ENCODE measurements at places on chromosomes 7 and 10.

DNA sequence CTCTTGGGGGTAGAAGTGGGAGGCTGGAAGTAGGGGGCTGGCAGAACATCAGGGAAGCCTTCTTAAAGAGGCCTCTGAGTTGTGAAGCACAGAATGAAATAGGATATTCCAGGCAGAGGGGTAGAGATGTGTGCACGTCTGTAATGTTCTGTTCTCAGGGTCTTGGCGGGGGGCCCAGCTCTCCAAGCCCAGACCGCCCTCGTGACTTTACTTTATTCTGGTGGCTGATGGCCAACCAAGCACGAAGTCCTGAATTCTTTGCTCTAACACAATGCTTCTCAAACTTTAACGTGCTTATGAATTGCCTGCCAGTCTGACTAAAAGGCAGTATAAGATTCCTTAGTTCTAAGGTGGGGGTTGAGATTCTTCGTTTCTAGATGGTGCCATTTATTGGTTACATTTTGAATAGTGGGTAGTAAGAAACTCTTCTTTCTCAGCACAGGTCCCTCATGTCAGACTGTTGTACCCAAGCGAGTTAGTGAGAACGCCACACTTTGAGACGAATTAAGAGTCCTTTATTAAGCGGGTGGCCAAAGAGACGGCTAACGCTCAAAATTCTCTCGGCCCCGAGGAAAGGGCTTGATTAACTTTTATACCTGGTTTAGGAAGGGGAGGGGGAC, 8.2 kb downstream of the PRXL2A start:
- no peak for DNase-seq

- no peak for DNase-seq
These were observed 76.2 kb upstream of the SLC25A13 start for GRCh38 chr7:96397936-96398598.

- DNase-seq: no peak
These were observed 169.4 kb downstream of the ADARB2 start for GRCh38 chr10:1567742-1568495.

GRCh38 chr7:94352887-94353286, 41.8 kb upstream of the COL1A2 start:
- no peak for DNase-seq

DNA sequence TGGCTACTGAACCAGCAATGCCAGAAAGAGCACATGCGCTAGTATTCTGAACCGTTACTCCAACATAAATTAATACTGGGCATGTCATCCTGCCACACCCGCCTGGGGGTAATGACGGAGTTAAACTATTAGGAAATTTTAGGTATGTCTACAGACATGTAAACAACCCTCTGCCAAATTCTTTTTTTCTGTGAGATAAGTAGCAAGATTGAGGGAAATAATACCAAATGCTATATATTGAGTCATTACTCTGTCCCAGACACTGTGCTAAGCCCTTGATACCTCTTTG, 7.4 kb downstream of the LSMEM1 start:
- no peak for DNase-seq

DNA sequence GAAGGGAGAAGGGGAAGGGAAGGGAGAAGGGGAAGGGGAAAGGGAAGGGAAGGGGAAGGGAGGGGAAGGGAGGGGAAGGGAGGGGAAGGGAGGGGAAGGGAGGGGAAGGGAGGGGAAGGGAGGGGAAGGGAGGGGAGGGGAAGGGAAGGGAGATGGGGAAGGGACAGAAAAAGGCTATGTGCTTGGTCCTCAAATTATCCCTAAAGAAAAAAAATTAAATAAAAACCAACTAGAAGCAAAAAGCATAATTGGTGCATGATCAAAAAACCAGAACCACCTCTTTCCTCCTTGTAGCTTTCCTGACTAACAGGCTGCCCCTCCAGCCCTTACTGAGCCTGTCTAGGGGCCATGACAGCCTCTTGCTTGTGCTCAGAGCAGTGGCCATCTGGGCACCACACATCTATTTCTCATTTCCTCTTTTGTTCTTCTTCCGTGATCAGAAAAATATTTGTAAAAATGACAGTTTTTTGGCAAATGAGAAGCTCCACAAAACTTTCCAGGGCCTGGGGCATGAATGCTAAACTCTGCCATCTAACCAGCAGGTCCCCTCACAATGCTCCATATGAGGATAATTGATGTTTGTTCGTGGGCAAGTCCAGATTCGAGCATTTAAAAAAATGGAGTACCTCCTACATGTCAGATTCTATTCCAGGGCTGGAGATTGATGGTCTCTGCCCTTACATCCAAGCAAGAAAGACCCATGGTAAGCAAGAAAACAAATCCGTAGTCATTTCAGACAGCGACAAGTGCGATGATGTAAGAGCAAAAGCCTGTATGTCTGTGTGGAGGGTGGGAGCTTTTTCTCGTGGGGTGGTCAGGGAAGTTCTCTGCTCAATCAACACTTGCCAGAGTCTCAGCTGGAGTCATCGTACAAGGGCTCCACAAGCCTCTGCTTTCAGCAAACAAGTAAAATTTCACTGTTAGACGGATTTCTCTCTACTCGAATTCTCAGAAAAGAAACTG, 320.9 kb downstream of the WDR11 start:
- DNase-seq: no peak

DNA sequence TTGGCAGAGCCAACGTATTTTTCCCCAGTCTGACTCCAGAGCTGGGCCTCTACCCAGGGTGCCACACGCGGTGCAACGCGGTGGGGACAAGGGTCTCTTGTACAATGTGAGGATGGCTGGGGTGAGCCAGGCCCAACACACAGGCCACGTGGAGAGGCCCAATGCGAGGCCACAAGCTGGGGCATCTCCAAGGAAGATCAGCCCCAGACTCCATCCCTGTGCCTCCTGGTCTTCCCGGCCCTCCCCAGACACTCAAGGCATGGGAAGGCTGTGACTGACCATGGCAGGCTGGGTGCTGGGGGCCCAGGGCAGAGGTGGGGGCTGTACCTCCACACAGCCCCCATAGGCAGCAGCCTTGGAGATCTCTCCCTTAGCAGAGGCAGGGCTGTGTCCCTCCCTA, 135.3 kb upstream of the FAM20C start:
- no peak for DNase-seq

- no peak for DNase-seq
These were observed 12.8 kb upstream of the ADD3 start for GRCh38 chr10:109994711-109995577.

All from amygdala (tissue), 56 donors.